ENCODE measurements at places on chromosomes 6 and 20. TPM values are rescaled to one million over a fixed set of nuclear protein-coding genes. Genes with fewer than 3 reads are reported as not detected.

DNA sequence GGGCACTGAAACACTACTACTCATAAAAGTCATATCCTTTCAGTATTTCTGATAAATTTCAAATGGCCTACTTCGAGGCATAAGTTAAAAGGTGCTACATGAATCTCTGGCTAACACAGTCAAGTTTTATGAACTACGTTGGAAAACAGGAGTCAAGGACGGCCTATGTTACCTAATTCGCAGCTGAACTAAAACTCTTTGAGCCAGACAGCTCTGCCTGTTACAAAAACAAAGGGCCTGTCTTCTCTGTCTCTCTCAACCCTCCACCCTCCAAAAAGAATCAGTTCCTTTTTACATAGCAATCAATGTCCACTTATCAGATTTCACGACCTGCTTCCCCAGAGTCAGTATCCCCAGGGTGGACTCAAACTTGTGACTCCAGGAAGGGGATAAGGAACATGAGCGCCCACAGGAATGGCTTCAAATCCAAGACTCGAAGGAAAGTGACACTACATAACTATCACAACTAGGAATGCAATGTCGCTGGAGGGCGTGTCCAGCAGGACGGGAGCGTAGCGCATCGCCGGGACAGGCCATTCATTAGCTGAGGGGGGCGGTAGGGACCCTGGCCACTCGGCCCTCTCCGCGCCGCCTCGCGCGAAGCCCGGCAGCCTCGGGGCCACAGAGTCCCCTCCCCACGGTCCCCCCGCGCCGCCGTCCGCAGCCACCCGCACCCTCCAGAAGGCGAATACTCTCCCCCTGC lies 591 bp downstream of the IBTK start:
- no peaks in the 10 kb centered on the region for H3K27me3 ChIP-seq
- peaks cover 20% of the 10 kb centered on the region for H3K4me1 ChIP-seq
- H3K4me3 ChIP-seq = peak overlapping the region; percentile 75
- H3K36me3 ChIP-seq = no peaks in the 10 kb centered on the region

- no peak for DNase-seq
- H3K4me1 ChIP-seq = no peaks in the 10 kb centered on the region
- H3K4me3 ChIP-seq = no peak overlapping the region
- no peaks in the 10 kb centered on the region for H3K36me3 ChIP-seq
- H3K27ac ChIP-seq = no peak overlapping the region
Measured at GRCh38 chr20:37828684-37829083, 74.2 kb upstream of the VSTM2L start.

- no peak overlapping the region for H3K4me3 ChIP-seq
- no peaks in the 10 kb centered on the region for H3K36me3 ChIP-seq
- no peak overlapping the region for H3K27ac ChIP-seq
- DNase-seq = no peak
- peaks cover 24% of the 10 kb centered on the region for H3K4me1 ChIP-seq
Measured at GRCh38 chr6:11436508-11437096, 100.9 kb upstream of the TMEM170B start.

DNA sequence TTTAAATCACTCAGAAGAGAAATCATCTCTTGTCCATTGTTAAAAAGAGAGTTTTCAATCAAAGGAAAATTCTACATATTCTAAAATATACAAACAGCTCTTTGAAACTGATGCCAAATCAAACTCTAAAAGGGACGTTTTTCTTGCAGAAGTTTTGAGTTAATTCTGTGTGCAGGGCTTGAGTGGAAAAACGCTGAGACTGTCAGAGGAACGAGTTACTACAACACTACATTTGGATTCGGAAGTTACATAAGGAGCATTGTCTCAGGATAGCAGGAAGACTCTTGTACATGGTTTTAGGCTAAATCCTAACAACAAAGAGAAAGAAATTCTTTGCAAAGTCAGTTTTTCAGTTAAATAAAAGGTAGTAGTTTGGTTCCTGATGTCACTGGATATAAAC lies 155.7 kb upstream of the SUPT3H start:
- no peaks in the 10 kb centered on the region for H3K27me3 ChIP-seq
- no peaks in the 10 kb centered on the region for H3K36me3 ChIP-seq
- H3K4me1 ChIP-seq = peaks cover 18% of the 10 kb centered on the region
- no peak overlapping the region for H3K4me3 ChIP-seq

DNA sequence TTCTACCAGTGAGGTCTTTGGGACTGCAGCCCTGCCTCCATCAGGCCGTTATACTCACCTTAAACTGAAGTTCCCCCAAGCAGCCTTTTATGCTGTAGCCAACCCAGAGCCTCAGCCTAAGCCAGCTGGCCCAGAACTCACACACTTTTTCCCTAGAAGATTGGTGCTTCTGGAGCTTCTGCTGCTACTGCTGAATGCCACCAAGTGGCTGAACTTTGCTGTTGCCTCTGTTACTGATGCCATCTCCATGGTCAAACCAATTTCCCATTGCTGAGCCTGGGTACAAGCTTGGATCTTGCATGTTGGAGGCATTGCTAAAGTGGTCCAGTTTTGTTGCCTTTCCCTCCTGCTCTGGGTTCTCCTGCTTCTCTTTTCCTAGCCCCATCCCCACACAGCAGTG lies 15.0 kb upstream of the TBX18 start:
- H3K4me1 ChIP-seq = peaks cover 7% of the 10 kb centered on the region
- no peaks in the 10 kb centered on the region for H3K36me3 ChIP-seq
- H3K27me3 ChIP-seq = peaks cover 55% of the 10 kb centered on the region
- no peak overlapping the region for H3K4me3 ChIP-seq

GRCh38 chr6:17863901-17864754 lies 123.3 kb downstream of the KIF13A start:
- peaks cover 27% of the 10 kb centered on the region for H3K4me1 ChIP-seq
- H3K4me3 ChIP-seq = no peak overlapping the region
- no peaks in the 10 kb centered on the region for H3K36me3 ChIP-seq
- peak overlapping the region; percentile 75 for H3K27ac ChIP-seq

DNA sequence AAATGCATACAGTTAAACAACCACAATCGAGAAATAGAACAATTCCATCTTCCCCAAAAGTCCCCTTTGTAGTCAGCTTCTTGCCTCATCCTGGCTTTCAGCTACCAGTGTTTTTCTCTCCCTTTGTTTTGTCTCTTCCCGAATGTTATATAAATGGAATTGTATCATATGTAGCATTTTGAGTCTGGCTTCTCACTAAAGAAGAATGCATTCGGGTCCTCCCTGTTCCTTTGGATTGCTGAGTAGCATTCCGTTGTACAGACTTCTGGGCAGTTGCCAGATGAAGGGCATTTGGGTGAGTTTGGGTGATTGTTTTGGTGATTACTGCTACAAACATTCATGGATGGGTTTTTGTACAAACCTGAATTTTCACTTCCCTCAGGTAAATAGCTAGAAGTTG lies 27.8 kb downstream of the PRPH2 start:
- H3K27ac ChIP-seq = peak overlapping the region; percentile 37
- no peak for DNase-seq
- no peaks in the 10 kb centered on the region for H3K4me1 ChIP-seq
- H3K36me3 ChIP-seq = no peaks in the 10 kb centered on the region
- no peak overlapping the region for H3K4me3 ChIP-seq
- no peaks in the 10 kb centered on the region for H3K27me3 ChIP-seq

DNA sequence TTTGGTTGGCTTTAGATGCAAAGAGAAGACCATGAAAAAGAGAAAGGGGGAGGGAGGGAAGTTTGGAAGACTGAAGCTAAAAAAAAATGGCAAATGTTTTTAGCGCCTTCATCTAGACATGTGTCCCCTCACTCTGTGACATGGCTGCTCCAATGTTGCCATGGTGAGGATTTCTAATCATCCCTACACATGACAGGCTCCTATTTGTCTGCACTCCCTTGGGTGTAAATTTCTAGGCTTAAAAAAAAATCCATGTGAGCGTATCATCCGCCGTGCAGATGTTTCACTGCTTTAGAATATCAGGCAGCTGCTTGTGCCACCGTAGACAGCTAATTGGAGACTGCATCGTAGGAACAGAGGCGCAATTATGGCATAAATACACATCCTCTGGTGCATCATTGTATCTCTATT lies 761.1 kb upstream of the MMS22L start:
- no peak for DNase-seq
- no peak overlapping the region for H3K4me3 ChIP-seq
- H3K27ac ChIP-seq = no peak overlapping the region

DNA sequence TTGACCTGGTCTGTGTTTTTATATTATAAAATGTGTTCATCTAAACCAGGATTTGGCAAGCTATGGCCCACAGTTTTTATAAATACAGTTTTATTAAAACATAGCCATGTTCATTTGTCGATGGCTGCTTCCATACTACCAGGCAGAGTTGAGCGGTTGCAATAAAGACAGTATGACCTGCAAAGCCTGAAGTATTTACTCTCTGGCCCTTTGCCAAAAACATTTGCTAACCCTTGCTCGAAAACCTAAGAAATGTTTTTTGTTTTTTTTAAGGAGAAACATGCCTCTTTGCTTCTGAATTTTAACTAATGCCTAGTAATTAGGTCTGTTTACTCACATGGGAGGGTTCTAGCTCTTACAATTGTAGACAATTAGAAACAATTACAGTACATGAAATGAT lies 67.4 kb upstream of the SMIM28 start:
- H3K27ac ChIP-seq = no peak overlapping the region
- no peak overlapping the region for H3K4me3 ChIP-seq
- no peaks in the 10 kb centered on the region for H3K36me3 ChIP-seq

DNA sequence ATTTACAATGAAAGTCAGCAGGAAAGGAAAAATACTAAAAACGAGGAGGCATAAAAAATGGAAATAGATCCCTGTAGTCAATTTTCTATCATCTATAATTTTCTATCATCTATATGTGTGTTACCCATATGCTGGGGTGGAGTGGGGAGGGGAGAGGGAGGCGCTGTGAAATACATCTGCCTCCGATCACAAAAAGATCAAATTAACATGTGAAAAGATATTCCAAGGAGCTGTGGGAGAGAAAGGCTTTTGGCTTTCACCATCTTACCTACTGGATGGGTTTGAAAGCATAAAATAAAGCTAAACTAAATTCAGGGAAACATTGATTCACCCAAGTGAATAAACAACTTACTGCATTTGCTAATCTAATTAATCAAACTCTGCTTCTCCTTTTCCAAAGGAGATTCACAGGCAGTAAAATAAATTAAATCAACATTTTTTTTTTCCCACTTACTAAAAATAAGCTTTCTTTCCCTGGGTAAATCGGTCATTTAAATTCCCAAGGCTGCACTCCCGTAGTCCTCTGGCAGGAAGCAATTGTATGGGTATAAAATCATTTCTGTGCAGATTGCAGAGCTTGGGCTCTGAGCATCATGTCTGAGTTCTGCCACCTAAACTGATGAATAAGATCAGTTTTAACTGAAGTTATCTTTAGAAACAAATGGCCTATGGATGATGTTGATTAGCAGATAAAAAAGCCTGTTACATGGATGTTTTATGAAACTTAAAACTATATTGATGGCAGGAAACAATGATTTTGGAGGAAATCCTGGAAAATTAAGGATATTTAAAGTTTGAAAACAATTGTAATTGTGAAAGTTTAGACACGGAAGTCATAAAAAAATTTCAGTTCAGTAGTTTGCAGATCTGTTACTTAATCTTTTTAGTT lies 147.9 kb downstream of the SOX4 start:
- no peaks in the 10 kb centered on the region for H3K27me3 ChIP-seq
- peaks cover 45% of the 10 kb centered on the region for H3K4me1 ChIP-seq
- H3K27ac ChIP-seq = peak overlapping the region; percentile 39
- no peak overlapping the region for H3K4me3 ChIP-seq
- DNase-seq = no peak
- no peaks in the 10 kb centered on the region for H3K36me3 ChIP-seq

DNA sequence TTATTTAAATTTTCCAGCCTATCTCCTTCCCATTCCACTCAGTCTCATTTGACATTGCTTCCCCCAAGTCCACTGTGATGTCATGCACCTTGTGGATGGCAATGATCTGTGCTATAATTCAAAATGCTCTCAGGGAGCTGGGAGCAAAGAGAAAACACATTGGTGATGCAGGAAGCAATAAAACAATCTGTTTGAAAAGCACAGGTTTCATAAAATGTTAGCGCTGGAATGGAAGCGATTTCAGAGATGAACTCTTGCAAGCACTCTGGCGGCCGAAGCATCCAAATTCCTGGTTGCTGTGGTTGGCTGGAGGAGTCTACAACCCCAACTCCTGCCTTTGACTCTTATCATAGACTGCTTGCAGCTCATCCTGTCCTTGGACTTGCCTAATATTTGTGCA lies 167.0 kb downstream of the GMPR start:
- H3K27ac ChIP-seq = peak overlapping the region; percentile 55
- peaks cover 26% of the 10 kb centered on the region for H3K4me1 ChIP-seq
- no peaks in the 10 kb centered on the region for H3K27me3 ChIP-seq

GRCh38 chr6:75935473-75935793 lies 137.0 kb downstream of the IMPG1 start:
- DNase-seq = no peak
- no peak overlapping the region for H3K4me3 ChIP-seq
- H3K27me3 ChIP-seq = peaks cover 8% of the 10 kb centered on the region
- no peaks in the 10 kb centered on the region for H3K36me3 ChIP-seq
- H3K4me1 ChIP-seq = peaks cover 8% of the 10 kb centered on the region
- H3K27ac ChIP-seq = no peak overlapping the region

DNA sequence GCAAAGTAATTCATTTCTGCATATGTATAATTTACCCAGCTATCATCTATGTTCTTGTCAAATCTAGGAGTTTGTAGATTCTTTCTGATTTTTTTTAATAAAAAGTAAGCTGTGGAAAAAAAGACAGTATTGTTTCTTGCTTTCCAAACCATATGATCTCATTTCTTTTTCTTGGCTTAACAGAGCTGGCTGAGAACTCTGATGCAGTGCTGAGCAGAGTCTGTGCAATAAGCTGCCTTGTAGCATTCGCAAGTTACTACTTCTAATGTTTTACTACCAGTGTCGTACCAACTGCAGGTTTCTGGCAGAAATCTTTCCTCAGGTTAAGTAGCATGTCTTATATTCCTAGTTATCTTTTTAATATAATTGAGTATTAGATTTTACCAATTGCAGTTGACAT lies 15.6 kb downstream of the RRBP1 start:
- no peak overlapping the region for H3K4me3 ChIP-seq
- H3K27me3 ChIP-seq = no peaks in the 10 kb centered on the region
- no peak for DNase-seq
- H3K27ac ChIP-seq = no peak overlapping the region
- H3K4me1 ChIP-seq = peaks cover 1% of the 10 kb centered on the region
- H3K36me3 ChIP-seq = no peaks in the 10 kb centered on the region

- peaks cover 3% of the 10 kb centered on the region for H3K36me3 ChIP-seq
- H3K4me3 ChIP-seq = no peak overlapping the region
- H3K27me3 ChIP-seq = no peaks in the 10 kb centered on the region
- no peaks in the 10 kb centered on the region for H3K4me1 ChIP-seq
- H3K27ac ChIP-seq = no peak overlapping the region
Measured at GRCh38 chr20:62310757-62311121, 7.9 kb downstream of the ADRM1 start.

DNA sequence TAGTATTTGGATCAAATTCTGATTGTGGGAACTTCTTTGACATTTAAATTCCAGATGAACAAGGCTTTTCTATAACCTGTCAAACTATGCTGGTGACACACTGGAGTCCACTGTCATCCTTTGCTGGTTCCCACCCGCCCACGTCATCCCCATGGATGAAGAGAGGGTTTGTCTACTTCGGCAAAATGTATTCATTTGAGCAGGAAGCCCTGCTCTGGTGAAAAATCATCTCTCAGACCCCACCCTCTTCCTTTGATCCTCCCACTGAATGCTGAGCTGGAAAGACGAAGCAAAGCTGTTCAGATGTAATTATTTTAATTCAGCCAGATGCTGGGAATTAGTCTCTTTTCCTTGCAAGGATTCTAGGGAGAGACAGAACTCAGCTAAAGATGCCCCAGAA lies 50.5 kb downstream of the CPNE5 start:
- no peak for DNase-seq
- H3K36me3 ChIP-seq = no peaks in the 10 kb centered on the region
- H3K4me3 ChIP-seq = no peak overlapping the region

DACT2 gene
- total RNA-seq = 2.4 TPM

FAM50B gene
- total RNA-seq = 3.4 TPM

FOXQ1 gene
- not detected for total RNA-seq

COMMD7 gene
- total RNA-seq = 23.7 TPM

UBE2C gene
- 2.7 TPM for total RNA-seq

NEDD9 gene
- 34.6 TPM for total RNA-seq

CD93 gene
- 9.5 TPM for total RNA-seq

RALGAPB gene
- total RNA-seq = 61.4 TPM

MUCL3 gene
- 0.41 TPM for total RNA-seq
